ENCODE measurements at places on chromosomes 16 and 17. TPM values are rescaled to one million over a fixed set of nuclear protein-coding genes. Genes with fewer than 3 reads are reported as not detected.

GRCh38 chr17:8345951-8346665 is 6.5 kb downstream of the ODF4 start:
- DNase-seq: no peak

GRCh38 chr17:38749223-38750043 is 1.3 kb upstream of the PCGF2 start:
- DNase-seq: peak; percentile 90

DNA sequence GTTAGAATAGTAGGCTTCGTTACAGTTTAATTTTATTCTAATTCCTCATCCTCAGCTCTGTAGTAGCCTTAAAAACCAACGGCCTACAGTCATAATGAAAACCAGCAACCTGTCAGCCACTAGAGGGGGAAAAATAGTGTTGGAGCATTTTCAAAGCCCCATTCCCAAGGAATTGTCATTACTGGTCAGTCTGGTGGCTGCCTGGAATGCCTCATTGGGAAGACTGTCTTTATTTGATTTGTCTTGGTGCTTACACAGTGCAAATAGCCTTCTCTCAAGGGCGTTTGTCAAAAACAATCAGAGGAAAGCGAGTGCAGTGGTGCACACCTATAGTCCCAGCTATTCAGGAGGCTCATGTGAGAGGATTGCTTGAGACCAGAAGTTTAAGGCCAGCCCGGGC is 4.7 kb downstream of the LPCAT2 start:
- no peak for DNase-seq

DNA sequence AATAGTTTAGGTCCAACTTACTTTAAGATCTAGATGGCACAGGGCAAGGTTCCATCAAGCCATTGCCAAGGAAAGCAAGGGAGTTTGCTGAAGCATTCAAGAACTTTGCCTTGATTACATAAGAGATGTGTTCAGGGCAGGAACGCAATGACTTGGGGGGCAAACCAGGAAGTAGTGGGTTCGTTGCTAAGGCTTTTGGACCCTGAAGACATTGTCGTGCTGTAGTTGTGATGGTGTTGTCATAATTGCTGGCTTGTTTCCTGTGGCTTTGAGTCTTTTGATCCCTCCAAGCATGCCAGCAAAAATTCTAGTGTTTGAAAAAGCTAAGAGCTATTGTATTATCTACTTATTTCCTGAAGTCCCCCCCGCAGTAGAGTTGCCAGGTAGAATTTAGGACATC is 70.7 kb upstream of the HNF1B start:
- no peak for DNase-seq

- DNase-seq: no peak
Observed at GRCh38 chr16:67967183-67967957, 1.1 kb downstream of the SLC12A4 start.

- DNase-seq: no peak
Observed at GRCh38 chr16:67426950-67427349, 4.0 kb upstream of the HSD11B2 start.

GRCh38 chr17:73261617-73261951 is at the start of gene CPSF4L:
CPSF4L (minus strand) TSS chr17:73261880; CDS start chr17:73261818, 62 bp downstream.
- DNase-seq: no peak

- DNase-seq: no peak
Observed at GRCh38 chr17:62967205-62967529, 1.1 kb downstream of the TANC2 start.

GRCh38 chr17:50421308-50422051 is 4.5 kb upstream of the ACSF2 start:
- DNase-seq: no peak

DNA sequence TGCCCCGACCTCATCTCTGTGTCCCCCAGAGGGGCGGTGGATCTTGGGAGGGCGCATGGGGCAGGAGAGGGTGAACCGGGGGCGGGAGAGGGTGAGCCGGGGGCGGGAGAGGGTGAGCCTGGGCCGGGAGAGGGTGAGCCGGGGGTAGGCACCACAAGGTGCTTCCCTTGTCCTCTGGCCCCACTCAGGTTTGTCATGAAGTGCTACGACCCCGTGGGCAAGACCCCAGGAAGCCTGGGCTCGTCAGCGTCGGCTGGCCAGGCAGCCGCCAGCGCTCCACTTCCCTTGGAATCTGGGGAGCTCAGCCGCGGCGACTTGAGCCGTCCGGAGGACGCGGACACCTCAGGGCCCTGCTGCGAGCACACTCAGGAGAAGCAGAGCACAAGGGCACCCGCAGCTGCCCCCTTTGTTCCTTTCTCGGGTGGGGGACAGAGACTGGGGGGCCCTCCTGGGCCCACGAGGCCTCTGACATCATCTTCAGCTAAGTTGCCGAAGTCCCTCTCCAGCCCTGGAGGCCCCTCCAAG is 18.9 kb downstream of the ASPSCR1 start:
- DNase-seq: peak; percentile 67

DNA sequence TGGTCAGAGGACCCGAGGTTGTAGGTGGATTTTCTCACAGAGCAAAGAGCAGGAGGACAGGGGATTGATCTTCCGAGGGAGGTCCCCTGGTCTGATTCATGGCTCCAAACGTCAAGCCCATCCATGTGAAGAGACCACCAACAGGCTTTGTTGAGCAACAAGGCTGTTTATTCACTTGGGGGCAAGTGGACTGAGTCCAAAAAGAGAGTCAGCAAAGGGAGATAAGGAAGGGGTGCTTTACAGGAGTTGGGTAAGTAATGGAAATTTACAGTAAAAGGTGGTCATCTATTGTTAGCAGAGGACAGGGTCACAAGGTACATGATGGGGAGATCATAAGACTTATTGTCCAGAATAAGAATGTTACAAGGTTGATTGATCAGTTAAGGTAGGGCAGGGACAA is 2285.8 kb downstream of the TP53TG3F start:
- DNase-seq: no peak

- no peak for DNase-seq
Observed at GRCh38 chr16:88449267-88449561, 3.9 kb upstream of the ZFPM1 start.

GRCh38 chr16:28189245-28189644 is 22.5 kb downstream of the XPO6 start:
- no peak for DNase-seq

DNA sequence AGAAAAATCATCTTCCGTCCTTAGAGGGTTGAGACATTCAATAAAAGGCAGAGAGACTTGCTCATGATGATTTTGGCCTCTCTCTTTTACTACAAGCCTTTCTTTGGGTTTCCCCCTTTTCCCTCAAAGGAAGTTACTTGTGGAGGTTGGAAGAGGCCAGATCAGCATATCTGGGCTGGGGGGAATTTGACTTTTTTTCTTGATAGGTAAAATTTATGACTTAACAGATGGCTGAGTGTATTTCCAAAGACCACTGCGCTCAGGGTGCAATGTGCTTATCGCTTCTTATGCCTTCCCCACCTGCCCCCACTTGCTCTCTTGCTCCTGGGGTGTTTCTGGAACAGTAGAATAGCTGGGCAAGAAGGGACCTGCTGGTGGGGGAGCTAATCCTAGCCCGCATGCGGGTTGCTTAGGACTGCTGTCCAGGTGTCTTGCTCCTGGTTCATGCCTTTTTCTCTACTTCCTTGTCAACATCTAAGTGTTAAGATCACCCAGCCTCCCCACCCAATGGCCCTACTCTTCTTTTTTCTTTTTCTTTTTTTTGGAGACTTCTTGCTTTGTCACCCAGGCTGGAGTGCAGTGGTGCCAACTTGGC is 131.9 kb downstream of the MSI2 start:
- DNase-seq: no peak

GRCh38 chr16:85437166-85438052 is 175.7 kb upstream of the GSE1 start:
- DNase-seq: peak; percentile 86

DNA sequence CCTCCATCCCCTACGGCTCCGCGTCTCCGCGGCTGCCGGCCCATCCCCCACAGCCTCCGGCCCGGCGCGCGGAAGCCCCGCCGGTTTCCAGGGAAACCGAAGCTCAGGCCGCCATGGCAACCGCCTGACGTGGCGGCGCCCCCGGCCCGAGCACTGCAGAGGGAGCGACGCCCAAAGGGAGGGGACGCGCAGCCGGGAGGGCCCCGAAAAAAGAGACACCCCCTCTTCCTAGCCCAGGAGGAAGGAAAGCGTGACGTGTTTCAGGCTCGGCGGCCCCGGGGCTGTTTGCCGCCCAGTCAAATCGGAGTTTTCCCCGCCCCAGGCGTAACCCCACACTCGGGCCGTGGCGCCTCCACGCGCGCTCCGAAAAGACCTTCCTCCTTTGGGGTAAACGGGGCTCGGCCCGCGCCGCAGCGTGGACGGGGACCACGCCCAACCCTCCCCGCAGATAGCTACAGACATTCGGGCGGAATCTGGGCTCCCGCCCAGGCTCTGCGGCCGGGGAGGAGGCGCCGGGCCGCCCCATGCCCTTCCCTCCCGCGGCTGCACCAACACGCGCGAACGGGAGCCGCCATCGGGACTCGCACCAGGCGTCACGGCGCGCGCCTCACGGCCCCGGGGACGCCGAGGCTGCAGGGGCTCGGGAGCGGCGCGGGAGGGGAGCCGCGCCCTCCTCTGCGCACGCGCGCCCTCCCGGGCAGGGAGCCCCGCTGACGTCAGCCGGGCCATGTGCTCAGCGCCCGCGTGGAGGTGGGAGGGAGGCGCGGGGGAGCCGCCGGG is 7.5 kb downstream of the MNT start:
- peak; percentile 91 for DNase-seq

DNA sequence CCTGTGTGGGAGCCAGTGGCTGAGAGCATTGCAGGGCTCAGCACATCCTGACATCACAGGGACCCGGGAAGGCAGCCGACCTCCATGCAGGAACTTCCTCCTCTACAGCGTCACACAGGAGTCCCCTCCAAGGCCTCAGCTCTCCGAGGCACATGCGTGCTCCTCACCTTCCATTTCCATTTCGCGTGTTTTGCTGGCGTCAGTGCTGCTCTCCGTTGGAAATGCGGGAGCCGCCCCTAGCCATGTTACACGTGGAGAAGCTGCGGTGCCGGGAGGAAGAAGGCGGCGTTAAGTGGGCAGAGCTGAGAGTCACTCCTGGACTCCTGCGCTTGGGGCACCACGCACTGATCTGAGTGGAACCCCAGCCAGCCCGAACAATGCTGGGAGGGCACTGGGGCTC is 25.2 kb upstream of the CRISPLD2 start:
- no peak for DNase-seq

DNA sequence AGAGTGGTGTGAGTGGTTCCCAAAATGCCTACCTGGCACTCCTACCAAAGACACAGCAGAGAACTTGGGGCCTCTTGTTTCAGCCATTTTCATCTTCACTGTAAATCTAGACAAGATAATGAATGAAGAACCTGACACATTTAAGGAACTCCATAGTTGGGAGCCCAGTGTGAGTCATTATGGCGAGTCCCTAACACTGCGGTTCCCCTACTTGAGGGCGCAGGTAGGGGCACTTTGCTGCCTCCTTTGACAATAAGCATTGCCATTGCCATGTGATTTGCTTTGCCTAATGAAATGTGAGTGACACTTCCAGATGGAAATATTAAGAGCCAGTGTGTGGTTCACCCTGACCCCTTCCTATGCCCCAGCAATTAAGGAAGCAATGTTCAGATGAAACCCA is 517.6 kb downstream of the MAF start:
- DNase-seq: no peak

DNA sequence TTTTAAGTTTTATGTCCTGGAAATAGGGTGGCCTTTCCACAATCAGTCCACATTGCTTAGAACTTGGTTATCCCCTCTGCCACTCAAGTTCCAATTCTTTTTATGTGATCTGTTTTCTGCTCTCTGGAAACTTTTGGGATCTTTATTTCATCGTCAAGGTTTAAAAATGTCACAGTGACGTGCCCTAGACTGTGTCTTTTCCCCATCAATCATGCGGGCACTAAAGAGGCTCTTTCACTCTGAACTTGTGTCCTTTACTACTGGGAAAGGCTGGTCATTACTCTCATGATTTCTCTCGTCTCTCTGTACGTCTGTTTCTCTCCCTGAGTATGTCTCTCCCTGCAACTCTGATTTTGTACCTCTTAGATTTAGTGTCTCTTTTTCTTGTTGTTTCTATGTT is 189.8 kb upstream of the AXIN2 start:
- no peak for DNase-seq

- no peak for DNase-seq
Observed at GRCh38 chr17:20158580-20158979, 149.4 kb downstream of the SPECC1 start.

DNA sequence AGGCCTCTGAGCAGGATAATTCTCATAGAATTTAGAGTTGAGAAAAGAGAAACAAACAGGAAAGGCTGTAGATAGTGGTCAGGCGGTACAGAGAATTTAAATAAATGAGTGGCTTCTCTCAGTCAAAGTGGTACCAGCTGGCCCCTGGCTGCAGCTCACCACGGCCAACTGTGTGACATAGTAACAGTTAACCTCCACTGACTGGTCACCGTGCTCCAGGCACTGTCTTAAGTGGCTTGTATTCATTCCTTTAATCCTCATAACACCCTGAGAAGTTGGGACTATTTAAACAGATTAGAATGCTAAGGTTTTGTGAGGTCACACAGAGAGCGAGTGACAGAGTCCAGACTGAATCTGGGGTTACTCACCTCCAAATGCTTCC is 108.9 kb downstream of the GNAO1 start:
- no peak for DNase-seq

- no peak for DNase-seq
Observed at GRCh38 chr17:80164185-80164584, 5.6 kb upstream of the CARD14 start.

DNA sequence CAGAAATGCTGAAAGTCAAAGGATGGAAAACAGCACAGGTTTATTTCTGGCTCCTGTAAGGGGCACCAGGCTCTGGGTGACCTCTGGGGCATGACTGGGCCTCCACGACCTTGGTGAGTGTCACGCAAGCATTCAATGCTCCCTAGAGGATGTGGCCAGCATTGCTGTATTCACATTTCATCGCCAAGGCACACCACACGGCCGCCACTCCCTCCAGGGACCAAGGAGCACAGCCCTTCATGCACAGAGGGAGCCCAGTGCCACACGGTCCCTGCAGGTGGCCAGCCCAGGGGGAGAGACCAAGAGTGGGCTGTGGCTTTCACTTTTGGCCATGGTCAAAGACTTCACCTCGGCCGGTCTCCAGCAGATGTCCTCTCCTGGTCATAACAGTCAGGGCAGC is 137.4 kb upstream of the TNRC6C start:
- DNase-seq: no peak

The NOG gene
- 0.55 TPM for total RNA-seq

The CCDC92B gene
- total RNA-seq: 0.18 TPM

The ATP2A1 gene
- 0.68 TPM for total RNA-seq

The SLFN12 gene
- total RNA-seq: 28.0 TPM

The C17orf50 gene
- not detected for total RNA-seq

The CISD3 gene
- 49.2 TPM for total RNA-seq

The CCDC47 gene
- 81.6 TPM for total RNA-seq

The CDH8 gene
- 1.0 TPM for total RNA-seq

The DHRS7C gene
- total RNA-seq: not detected

The RAB26 gene
- total RNA-seq: 0.84 TPM

The ATF7IP2 gene
- total RNA-seq: 8.5 TPM

The QRICH2 gene
- total RNA-seq: 2.8 TPM

The GID4 gene
- total RNA-seq: 7.9 TPM

The KRTAP17-1 gene
- not detected for total RNA-seq

The TMC6 gene
- 152 TPM for total RNA-seq

The ZNF232 gene
- 7.7 TPM for total RNA-seq

All from left lung (tissue), 14 donors.